HS-5 (cell line): ENCODE measurements at places on chromosomes 1 and 21.

DNA sequence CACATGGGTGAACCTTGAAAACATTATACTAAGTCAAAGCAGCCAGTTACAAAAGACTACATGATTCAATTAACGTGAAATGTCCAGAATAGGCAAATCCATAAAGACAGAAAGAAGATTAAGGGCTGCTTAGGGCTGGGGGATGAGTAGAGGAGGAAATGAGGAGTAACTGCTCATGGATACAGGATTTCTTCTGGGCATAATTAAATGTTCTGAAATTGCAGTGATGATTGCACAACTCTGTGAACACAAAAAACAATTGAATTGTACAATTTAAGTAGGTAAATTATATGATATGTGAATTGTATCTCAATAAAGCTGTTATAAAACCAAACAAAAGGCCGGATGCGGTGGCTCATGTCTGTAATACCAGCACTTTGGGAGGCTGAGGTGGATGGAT is 52.2 kb downstream of the RERE start:
- DNase-seq: no peak

DNA sequence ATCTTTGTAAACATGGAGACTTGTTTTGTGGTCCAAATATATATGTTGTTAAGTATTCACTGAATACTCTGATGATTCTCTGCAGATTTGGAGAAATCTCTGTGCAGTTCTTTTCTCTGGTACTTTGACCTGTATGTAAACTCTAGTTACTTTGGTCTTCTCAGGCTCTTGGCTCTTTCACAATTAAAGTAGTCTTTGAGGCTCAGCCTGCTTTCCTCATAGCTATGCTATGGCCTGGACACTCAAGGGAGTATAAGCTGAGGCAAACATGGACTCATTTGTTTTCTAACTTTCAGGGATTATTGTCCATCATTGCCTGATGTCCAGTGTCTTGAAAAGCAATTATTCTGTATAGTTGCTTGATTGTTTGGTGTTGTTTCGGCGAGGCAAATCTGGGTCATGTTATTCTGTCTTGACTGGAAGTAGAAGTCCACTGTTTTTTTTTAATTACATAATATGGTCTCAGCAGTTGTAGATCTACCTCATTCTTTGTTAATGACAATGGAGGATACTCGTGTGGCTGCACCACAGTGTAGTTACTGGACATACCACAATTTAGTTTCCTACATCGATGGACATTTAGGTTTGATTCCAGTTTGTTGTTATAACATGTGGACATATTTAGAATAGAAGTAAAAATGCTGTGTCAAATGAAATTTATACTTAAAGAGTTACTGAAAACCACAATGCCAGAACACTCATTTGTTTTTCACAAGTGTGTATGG is 9.2 kb downstream of the PTBP2 start:
- no peak for DNase-seq

DNA sequence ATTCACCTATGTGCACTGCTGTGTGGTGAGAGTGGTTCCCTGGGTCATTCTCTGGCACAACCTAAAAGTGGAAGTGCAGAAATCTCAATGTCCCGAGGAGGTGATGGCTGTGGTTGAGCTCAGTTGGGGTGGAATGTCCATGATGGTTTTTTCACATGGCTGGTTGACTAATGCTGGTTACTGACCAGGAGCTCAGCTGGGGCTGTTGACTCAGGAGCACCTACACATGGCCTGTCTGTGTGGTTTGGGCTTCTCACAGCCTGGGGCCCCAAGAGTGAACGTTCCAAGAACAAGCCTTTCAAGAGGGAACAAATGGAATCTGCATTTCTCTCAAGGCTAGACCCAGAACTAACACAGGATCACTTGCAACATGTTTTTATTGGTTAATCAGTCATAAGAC is 6.4 kb upstream of the KANK4 start:
- DNase-seq: peak; percentile 9

- no peak for DNase-seq
Measured at GRCh38 chr1:200034262-200034557, 6.7 kb downstream of the NR5A2 start.

DNA sequence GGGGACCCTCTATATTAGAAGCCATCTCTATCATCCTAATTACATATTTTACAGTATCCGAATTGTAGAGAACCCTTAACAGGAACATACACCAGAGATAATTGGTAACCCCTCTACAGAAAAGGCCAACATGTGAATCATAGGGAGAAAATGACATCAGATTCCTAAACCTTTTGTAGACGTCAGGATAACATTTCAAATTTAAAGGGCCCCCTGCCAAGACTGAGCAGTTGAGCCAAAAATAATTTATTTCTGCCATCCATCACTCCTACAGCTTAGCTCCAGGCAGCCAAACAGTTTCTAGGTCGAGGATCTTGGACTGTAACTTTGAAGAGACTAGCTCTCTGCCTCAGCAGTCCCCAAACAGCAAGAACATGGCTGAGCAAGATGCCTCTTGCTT is 21.2 kb downstream of the ZNF697 start:
- no peak for DNase-seq

- DNase-seq: peak; percentile 82
Measured at GRCh38 chr1:183191833-183192232, 5.8 kb downstream of the LAMC2 start.

- DNase-seq: no peak
Measured at GRCh38 chr21:29660047-29660720, 279.6 kb downstream of the GRIK1 start.

GRCh38 chr1:179809506-179810366 is 66.6 kb downstream of the FAM163A start:
- peak; percentile 28 for DNase-seq

- no peak for DNase-seq
Measured at GRCh38 chr1:234718496-234719453, 108.8 kb upstream of the IRF2BP2 start.

DNA sequence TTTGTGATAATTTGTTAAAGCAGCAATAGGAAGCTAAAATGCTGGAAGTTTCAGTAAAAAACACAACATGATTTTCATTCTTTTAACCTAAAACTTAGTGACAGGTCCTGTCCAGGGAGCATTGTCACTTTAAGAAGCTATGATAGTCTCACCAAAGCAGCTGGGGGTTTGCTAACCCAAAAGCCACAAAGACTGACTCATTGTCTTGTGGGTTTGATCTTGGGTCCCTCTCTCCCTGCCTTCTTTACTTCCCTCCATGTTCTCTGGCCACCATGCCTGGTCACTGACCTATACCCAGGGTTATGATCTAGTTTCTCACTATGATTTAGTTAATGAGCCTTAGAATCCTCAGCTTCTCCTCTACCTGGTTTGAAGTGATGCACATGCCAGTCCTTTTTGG is 213.5 kb upstream of the PTGFR start:
- no peak for DNase-seq

- no peak for DNase-seq
Measured at GRCh38 chr1:21906173-21907078, 30.7 kb downstream of the HSPG2 start.

GRCh38 chr21:38333301-38334272 is 76.8 kb downstream of the KCNJ15 start:
- no peak for DNase-seq
